DMS53 (cell line): ENCODE measurements at places on chromosomes 5 and 9.
A peak's percentile ranks its signal among the peaks of the same experiment; 100 is the strongest.

DNA sequence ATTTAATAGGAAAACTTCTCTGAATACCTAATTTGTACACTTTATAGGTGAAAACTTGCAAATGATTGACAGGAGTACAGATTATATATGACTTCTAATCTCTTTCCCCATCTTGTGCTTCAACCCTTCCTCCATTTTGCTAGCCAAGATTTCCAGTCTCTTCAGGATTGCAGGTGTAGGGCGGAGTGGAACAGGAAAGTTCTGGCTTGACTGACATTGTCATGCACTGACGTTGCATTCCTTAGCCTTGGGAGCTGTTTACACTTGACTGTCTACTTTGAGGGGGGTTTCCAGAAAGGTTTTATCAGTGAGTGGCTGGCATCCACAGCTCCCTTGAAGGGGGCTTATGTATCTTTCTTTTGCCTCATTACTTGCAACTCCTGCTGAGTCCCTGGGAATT lies 34.1 kb upstream of the GRIA1 start:
- DNase-seq = no peak

DNA sequence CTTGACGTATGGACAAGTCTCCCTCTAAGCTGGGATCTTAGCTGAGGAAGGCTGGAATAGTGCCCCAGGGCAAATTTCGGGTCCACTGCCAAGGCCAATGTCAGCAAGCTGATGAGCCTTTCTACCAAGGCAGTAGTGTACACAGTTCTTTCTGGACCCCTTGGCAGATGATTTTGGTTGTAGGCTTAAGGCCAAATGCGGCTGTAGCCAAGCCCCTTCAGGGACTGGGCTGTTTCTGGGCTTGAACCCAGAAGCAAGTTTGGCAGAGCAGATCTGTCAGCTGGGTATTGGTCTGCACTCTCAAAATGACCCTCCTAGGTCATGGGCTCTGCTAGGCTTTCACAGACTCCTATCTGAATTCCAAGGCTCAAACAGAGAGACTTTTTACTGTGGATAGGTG lies 121.6 kb downstream of the ADAMTSL1 start:
- DNase-seq = no peak

- DNase-seq = no peak
These were observed 116.1 kb downstream of the KDM4C start for GRCh38 chr9:6873857-6874256.

DNA sequence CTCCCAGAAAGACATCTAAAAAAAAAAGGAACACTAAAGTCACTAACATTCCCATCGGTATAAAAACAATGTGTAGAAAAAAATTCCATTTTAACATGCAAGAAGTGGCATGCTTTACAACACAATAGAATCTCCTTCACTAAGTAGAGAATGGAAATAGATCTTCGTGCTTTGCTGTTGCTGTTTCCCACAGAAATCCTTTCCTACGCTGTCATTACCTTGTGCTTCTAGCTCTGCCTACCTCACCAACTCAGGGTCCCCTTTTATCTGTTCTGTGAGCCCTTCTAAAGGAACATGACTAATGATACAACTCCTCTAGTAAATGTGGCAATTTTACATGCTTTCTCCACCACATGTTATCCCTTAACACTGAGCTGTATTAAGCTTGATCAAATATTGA lies 202.9 kb downstream of the MCTP1 start:
- peak; percentile 54 for DNase-seq

DNA sequence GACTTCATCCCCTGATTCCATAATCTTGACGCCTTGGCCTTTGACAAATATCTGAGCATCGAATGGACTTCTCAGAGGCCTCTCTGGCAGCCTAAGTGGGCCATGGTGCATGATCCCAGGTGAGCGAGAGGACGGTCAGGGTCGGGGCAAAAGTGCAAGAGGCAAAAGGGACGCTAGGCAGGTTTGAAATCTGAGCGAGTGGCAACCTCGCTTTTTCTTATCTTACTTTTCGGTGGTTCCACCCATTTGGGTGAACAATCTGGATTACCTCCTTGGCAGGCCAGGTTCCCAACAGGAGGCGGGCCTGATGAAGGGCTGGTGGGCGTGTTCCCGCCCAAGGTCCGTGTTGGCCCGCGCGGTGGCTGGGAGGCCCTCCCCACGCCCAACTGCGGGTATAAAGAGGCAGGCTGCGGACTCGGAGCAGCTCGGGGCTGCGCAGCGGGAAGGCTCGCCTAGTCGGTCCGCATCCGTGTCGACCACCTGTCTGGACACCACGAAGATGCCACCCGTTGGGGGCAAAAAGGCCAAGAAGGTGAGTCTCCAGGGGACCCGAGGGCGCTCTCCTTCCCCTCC lies at the start of gene BHMT:
Gene BHMT, plus strand, starts transcription at position 423 of the 573 bp plus-strand sequence. Its CDS starts 77 bp downstream, at position 500.
- DNase-seq = no peak

- DNase-seq = no peak
These were observed 1.7 kb downstream of the PTGDS start for GRCh38 chr9:136978865-136979544.
